Stimulated activated CD4-positive, alpha-beta T cell treated with anti-CD3 and anti-CD28 coated beads, TNF-alpha, amount 100 ng/mL, for 24 hours (primary cell): ENCODE measurements at places on chromosomes 7 and 10.

DNA sequence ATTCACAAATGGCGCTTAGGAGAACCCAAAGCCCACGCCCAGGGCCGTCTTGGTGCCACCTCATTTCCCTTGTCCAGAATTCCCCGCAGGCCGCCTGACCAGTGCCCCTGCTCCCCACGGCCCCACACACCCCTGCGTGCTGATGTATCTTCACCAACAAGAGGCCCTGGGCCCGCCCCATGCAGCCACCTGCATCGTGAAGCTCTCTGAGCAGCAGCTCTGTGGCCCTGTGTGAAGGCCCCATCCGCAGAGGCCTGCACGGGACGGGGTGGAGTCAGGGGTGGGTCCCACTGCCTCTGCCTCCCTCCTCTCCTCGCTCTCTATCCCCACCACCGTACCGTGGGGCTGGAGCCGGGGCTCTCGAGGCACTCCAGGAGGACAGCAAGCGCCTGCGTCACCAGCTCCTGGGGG lies 14.7 kb downstream of the BRAT1 start:
- no peak for DNase-seq

- DNase-seq, result no peak
These were observed 168.2 kb downstream of the SEPTIN7 start for GRCh38 chr7:35969066-35969465.

DNA sequence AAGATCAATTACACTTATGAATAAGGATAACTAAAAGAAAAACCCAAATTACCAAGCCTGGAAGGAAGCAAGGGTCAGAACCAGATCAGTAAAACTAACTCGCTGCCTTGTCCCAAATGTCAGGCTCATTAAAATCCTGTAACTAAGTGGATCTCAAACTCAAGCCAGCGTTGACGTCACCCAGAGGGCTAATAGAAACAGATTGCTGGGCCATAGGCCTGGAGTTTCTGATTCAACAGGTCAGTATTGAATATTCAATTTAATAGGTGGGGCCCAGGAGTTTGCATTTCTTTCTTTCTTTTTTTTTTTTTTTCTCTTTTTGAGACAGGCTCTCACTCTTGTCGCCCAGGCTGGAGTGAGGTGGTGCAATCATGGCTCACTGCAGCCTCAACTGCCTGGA lies 397.0 kb downstream of the CALN1 start:
- no peak for DNase-seq

- DNase-seq, result no peak
These were observed 61.0 kb upstream of the NFE2L3 start for GRCh38 chr7:26090927-26091519.

GRCh38 chr7:154859747-154860620 lies 142.9 kb downstream of the PAXIP1 start:
- no peak for DNase-seq

DNA sequence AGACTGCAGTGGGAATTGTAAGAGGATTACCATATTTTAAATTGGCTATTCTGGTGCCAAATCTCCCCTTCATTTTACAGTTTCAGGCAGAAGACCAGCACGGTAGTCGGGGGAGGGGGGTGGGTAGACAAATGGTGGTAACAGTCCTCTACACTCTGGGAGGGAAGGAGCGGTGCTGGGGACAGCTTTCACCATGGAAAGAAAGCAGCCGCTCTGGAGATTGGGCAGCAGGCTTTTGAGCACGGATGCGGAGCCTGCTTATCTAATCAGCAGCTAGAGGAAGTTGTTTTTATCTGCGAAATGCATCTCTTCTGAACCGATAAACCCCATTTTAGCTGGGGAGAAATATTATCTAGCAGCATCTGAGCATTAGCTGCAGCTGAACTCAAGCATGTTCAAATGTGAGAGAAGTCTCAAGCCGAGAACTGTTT lies 28.7 kb downstream of the IKZF1 start:
- no peak for DNase-seq

- DNase-seq, result no peak
These were observed 5.2 kb upstream of the PDGFA start for GRCh38 chr7:524800-525199.

DNA sequence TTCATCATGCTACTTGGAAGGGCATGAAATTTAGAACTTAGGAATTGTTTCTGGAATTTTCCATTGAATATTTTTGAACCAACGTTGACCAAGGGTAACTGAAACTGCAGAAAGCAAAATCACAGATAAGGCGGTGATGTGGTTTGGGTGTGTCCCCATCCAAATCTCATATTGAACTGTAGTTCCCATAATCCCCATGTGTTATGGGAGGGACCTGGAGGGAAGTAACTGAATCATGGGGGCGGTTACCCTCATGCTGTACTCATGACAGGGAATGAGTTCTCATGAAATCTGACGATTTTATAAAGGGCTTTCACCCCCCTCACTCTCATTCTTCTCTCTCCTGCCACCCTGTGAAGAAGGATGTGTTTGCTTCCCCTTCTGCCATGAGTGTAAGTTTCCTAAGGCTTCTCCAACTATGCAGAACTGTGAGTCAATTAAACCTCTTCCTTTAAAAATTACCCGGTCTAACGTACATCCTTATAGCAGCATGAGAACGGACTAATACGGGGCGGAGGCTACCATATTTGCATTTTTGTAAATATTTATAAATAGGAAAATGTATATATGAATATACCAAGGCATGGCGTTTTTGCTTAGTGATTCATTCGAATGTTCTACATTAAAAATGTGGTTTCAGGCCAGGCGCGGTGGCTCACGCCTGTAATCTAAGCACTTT lies 12.4 kb downstream of the NMT2 start:
- DNase-seq, result no peak

DNA sequence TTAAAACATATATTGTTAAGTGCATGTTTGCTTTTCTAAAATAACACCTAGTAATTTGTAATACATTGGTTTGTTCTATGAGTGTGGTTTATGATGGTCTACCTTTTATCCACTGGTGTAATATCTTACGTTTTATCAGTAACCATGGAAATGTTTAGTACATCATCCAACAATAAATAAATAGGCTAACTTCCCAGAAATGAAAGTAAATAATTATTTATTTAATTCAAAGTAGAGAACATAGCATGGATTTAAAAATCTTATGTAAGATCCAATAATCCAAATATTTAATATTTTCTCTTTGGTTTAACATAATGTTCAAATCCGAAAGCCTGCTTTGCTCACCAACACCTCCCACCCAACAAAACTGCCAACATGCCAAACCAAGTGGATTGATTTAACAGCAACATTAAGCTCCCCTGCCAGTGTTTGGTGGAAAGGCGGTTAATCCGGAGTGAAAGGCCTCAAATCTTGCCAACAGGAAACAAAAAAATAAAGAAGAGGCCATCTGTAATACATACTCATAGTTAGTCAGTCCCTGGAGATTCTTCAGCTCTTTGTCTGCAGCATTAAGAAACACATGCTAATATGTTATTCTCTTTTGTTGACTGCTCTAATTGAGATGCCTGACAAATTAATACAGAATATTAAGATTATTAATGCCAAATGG lies 897.8 kb downstream of the CNTNAP2 start:
- no peak for DNase-seq

GRCh38 chr10:31975157-31975765 lies 46.6 kb upstream of the ARHGAP12 start:
- DNase-seq, result no peak

GRCh38 chr10:14016011-14016536 lies 314.6 kb downstream of the FRMD4A start:
- no peak for DNase-seq

- no peak for DNase-seq
These were observed 27.7 kb downstream of the SUGCT start for GRCh38 chr7:40162516-40162915.

DNA sequence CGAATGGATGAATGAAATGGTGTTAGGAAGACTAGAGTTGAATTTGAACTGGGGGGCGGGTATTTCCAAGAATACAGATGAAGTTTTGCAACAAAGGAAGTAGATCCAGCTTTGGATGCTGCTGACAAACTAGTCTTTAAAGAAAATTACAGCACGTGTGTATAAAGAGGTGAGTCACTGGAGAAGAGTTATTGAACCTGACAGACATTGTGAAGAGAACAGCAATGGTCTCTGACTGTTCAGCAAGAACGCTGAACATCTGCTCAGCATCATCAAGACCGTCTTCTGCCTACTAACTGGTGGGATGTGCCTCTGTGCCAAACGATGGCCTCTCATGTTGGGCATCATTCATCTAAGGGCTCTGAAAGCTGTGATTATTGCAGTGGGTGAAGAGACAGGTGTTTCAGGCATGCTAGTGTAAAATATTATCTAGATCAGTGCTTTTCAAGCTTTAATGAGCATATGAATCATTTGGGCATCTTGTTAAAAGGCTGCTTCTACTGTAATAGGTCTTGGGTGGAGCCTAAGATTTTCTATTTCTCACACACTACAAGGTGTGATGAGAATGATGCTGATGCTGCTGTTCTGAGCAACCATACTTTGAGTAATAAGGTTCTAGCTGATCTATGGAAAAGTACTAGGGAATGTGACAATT lies 291.3 kb downstream of the PTEN start:
- DNase-seq, result no peak

- DNase-seq, result no peak
These were observed 316.3 kb downstream of the PARD3 start for GRCh38 chr10:34498821-34499220.

- DNase-seq, result no peak
These were observed 37.1 kb upstream of the FBXW4 start for GRCh38 chr10:101732096-101732495.

GRCh38 chr7:158811461-158811860 lies 17.8 kb downstream of the ESYT2 start:
- peak; percentile 70 for DNase-seq

DNA sequence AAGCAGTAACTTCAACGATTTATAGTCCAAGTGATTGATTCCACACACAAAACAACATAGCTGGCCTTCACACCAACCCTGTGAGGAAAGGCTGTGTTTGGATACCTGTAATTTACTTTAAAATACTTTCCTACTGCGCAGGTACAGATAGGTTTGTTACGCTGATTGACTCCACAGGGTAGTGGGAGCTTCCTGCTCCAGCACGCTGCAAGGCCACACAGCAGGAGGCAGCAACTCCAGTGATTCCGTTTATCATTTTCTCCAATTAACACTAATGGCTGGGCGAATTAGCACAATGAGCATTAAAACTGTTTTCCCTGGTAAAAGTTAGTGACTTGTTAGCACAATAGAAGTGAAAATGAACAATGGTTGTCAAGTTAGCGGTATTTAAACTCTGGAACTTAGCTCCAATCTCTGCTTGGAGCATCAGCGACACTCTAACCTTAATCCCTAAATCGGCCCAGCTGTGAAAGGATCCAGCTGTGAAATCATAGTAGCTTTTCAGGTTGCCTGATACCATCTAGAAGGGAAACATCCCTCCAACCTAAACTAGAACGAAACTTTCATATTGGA lies 959 bp downstream of the DCLRE1C start:
- no peak for DNase-seq

- DNase-seq, result no peak
These were observed 89.1 kb downstream of the CUX1 start for GRCh38 chr7:101906291-101907240.

DNA sequence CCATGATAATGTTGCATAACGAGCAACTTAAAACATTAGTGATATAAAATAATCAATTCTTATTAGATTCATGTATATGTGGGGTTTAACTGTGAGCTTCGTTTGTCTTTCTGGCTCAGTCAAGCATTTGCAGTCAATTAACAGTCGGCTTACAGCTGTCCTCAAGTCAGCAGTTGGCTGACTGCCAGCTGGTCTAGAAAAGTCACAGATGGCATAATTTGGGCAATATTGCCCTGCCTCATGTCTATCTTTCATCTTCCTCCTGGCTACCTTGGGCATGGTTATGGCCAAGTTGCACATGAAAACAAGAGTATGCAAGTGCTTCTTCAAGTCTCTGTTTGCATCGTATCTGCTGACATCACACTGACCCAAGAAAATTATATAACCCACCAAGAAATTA lies 186.1 kb upstream of the ZWINT start:
- DNase-seq, result no peak

- DNase-seq, result no peak
These were observed 24.8 kb downstream of the TBC1D12 start for GRCh38 chr10:94427166-94427565.

DNA sequence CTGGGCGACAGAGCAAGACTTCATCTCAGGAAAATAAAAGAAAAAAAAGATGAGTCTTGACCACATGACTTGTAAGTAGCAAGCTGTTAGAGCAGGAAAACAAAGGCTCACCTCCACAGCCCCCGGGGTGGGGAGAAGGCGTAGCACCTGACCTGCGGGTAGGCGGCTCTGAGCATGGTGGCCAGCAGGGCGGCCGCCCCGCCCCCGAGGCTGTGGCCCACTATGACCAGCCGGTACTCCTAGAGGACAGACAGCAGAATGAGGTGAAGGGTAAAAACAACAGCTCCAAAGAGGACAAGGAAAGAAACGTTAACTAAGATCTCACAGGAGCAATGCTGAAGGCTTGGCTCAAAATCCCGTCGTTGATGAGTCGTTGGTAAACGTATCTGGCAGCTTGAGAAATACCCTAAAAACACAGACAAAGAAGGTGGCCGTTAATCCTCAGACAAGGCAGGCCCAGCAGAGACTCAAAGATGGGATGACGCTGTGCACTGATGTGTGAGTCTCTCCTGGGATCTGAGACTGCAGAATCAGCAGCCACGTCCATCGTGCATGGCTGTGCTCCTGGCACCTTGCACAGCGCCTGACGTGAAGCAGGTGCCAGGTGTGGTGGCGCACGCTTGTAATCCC lies 31.1 kb downstream of the DAGLB start:
- no peak for DNase-seq

DNA sequence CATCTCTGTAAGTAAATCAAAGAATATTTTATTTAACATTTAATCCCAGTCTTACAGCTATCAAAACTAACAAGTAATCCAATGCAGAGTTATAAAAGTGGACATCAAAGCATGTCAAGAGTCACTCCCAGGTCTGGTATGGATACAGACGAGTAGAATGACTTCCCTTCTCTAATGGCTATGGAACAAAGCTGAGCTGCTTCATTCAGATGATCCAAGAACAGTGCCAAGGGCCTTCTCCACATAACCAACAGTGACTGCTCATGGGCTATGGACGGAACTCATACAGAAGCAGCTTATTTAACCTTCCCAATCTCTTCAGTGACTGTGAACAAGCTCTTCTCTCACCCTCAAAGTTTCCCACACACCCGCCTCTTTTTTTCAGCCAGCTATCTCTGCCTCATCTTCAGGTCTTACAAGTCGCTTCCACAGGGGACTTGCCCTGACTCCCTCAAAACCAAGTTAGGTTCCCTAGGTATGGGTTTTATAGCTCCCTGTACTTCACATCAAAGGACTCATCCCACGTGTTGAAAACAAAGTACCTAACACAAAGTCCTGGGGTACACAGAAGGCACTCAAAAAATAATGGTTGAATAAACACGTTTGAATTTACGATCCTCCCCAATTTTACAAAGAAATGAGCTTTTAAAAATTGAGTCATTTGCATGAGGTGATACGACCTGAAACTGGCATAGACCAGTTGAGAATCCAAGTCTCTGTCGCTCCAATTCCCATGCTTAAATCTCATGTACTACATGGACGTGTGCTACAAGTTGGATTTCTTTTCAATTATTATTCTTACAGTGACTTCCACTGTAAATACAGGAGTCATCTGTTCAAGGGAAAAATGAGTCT lies 3.1 kb downstream of the USP6NL start:
- no peak for DNase-seq

- no peak for DNase-seq
These were observed 110.5 kb upstream of the KCTD7 start for GRCh38 chr7:66518151-66518691.
